RPMI7951 (cell line): ENCODE measurements at places on chromosomes 13 and 19. TPM values are rescaled to one million over a fixed set of nuclear protein-coding genes. Genes with fewer than 3 reads are reported as not detected.

The SIAH3 gene
- total RNA-seq, result not detected in 2 replicates

The HSPB6 gene
- total RNA-seq, result 0.10 TPM in 1 of 2 replicates, not detected in the other

The DLL3 gene
- total RNA-seq, result 0.72 and 1.5 TPM in 2 replicates

The ZNF583 gene
- 2.1 and 3.5 TPM in 2 replicates for total RNA-seq

- DNase-seq, result no peak
These were observed 178.8 kb upstream of the KL start for GRCh38 chr13:32837307-32837972.

- no peak for DNase-seq
These were observed 29.9 kb downstream of the LAIR2 start for GRCh38 chr19:54532528-54532927.
